ENCODE measurements at places on chromosomes 5 and 9. TPM values are rescaled to one million over a fixed set of nuclear protein-coding genes. Genes with fewer than 3 reads are reported as not detected.

The SLC1A1 gene
- 7.2 TPM for total RNA-seq

The CDC23 gene
- 28.5 TPM for total RNA-seq

The PCDHA12 gene
- total RNA-seq, result not detected

The FAM221B gene
- not detected for total RNA-seq

The CRB2 gene
- total RNA-seq, result not detected

The SMIM32 gene
- total RNA-seq, result not detected
